Stimulated activated CD4-positive, alpha-beta T cell treated with anti-CD3 and anti-CD28 coated beads, Interleukin-1b, Interleukin-23, amount 100 ng/mL, for 48 hours (primary cell): ENCODE measurements at places on chromosomes 13 and 19.

DNA sequence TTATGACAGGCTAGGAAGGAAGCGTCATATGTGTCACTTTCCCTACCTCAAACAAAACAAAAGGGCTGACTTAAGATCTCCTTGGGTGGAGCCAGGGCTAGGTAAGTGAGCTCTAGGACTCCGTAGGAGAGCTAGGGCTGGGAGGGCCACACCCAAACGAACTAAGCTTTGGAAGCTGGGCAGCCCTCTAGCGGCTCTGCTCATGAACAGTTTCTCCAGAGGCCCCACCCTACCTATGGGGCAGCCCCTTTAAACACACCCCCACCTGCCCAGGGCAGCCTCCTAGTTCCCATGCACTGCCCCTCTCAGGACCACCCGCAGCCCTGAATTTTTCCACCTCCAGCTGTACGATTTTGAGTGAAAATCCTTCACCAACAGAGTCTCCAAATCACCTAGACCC is 3.5 kb downstream of the PEG3 start:
- no peak for DNase-seq

- DNase-seq = no peak
Measured at GRCh38 chr13:42656161-42656560, 82.2 kb downstream of the TNFSF11 start.

GRCh38 chr13:27374650-27375049 is 49.8 kb upstream of the GTF3A start:
- DNase-seq = peak; percentile 54

DNA sequence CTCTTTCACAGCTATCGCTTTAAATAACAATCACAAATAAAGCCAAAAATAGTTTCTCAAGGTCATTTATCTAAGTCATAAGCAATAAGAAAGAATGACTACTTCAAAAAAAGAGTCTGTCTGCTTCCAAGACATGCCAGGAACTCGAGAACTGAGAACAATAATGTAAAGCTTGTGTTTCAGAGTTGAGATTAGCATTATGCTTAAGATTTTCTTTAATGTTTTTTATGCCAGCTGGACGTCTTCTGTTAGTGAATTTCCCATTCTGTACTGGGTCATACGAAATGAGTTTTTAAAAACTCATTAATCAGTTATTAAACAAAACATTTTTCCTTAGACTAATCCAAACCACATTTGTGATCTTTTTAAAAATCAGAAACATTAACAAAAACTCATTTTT is 3.2 kb upstream of the SPRYD7 start:
- no peak for DNase-seq

DNA sequence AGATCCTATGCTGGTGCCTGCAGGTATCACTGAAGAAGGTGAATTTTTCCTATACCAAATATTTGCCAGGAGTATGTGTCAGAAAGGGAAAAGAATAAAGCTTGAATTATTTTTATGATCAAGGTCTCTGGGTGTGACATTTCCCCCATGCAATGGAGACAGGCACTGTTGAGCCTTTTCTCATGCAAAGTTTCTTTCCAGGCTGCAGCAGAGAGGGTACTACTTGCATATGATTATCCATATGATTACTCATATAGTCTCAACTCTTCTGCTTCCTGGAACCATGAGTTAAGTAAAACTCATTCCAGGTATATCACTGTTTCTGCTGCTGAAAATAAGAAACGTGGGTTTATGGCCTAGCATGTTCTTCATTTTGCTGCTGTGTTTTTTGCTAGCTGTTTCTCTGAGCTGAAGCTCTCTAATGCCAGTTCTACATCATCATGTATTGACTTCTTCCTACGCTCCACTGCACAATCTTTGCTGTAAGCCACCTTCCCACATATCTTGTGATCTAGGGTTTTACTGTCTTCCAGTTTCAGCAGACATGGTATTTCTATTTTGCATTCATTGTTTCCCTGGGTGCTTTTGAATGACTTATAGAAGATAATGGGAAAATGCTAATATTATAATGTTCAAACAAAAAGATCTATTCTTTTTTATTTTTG is 278.7 kb upstream of the GPC6 start:
- no peak for DNase-seq

DNA sequence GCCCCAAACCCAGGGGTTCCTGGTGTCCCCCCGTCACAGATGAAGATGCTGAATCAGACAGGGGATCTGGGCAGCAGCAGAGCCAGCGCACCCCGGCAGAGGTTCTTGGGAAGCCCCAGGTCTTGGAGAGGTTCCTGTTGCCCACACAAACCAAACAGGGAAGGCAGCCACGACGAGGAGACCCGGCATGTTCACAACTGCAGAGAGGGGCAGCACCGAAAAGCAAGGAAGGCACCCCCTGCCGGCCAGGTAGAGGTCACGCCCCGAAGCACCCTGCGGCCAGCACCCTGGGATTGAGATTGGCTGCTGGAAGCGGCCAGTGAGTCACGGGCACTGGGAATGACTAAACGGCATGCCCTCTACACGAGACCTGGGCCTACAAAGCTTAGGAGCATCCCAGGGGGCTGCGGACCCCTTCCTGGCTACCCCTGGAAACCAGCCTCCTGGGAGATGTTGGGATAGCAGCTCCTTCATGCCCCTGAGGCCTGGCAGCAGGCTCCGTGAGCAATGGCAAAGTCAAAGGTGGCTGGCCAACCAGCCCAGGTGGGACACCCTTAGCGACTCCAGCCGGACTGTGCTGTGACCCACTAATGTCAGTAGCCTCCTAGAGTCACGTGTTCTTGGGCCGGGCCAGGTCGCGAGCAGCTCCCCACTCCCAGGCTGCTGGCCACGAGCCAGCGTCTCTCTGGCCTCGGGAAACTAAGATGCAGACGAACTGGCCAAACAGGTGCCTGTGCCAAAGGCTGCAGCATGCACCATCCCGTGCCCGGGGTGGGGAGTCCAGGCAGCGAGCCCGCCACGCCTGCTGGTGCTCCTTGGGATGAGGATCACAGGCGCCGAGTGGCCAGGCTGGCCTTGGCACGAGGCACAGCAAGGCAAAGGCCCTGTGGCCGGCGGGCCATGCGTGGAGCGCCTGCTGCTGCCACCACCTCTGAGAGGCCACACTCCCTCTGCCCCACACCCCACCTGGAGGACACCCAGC is 43.2 kb downstream of the MLLT1 start:
- no peak for DNase-seq

- DNase-seq = no peak
Measured at GRCh38 chr13:31053896-31054295, 107.8 kb downstream of the HSPH1 start.

DNA sequence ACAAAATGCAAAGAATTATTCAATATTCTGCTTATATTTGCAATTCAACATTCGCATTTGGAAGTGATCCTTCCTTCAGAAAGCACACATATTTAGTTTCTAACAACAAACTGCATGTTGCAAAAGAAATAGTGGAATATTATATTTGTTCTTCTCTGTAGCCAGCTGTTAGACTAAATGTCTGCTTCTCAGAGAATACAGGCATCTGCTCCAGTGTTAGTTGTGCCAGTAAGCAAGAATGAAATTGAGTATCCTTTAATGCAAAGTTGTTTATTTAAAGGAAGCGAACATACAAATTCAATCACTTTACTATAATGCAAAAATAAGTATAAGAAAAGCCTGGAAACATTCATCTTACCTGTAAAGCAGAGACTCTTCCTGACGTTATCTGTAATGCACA is 663 bp downstream of the SLITRK6 start:
- DNase-seq = no peak

DNA sequence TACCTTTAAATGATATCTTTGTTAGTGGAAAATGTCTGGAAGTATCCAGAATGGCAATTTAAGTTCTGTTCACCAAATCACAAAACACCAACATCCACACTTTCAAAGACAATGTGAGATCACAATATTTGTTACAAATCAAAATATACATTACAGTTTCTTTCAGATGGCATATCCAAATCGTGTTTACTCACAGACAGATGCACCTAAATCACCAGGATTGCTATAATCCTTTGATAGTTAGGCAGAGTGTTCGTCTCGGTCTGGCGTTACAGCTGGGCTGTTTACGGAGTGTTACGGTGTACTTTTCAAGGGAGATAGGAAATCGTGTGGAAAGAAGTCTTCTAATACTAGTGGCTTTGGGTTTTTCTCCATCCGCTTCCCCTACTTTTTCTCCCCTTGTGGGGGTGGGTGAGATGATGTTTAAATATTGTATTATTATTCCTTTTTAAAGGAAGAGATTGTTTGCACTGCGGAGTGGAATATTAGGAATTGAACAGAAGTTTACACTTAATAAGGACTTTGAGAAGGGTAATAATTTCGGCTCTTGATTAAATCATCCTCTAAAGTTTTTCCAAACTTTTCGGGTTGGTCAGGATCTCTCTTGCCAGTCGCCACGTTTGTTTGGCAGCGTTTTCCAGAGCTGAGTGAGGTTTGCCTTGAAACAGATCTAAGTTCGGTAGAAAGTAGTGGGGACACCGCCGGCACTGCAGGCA is 1.8 kb downstream of the MAB21L1 start:
- no peak for DNase-seq

DNA sequence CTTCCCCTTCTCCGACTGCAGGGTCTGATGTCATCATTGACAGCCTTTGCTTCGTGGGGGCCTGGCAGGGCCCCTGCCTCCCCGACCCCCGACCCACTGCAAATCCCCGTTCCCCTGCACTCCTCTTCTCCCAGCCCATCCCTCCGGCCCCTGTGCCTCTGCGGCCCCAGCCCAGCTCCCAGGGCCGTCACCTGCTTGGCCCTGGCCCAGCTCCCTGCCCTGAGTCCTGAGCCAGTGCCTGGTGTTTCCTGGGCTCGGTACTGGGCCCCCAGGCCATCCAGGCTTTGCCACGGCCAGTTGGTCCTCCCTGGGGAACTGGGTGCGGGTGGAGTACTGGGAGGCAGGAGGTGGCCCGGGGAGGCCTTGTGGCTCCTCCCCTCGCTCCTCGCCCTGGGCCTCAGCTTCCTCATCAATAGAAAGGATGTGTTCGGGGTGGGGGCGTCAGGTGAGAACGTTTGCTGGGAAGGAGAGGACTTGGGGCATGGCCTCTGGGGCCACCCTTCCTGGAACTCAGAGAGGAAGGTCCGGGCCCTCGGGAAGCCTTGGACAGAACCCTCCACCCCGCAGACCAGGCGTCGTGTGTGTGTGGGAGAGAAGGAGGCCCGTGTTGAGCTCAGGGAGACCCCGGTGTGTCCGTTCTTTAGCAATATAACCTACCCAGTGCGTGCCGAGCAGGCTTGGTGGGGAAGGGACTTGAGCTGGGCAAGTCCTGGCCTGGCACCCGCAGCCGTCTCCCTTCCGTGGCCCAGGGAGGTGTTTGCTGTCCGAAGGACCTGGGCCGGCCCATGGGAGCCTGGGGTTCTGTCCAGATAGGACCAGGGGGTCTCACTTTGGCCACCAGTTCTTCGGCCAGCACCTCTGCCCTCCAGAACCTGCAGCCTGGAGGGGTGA is 15.9 kb upstream of the CELF5 start:
- DNase-seq = no peak

GRCh38 chr13:98796798-98797197 is 44.3 kb upstream of the SLC15A1 start:
- no peak for DNase-seq

GRCh38 chr13:40565282-40566148 is 100.9 kb downstream of the FOXO1 start:
- DNase-seq = no peak
